Left kidney (tissue), 8 donors: ENCODE measurements at places on chromosomes 1 and 21.

DNA sequence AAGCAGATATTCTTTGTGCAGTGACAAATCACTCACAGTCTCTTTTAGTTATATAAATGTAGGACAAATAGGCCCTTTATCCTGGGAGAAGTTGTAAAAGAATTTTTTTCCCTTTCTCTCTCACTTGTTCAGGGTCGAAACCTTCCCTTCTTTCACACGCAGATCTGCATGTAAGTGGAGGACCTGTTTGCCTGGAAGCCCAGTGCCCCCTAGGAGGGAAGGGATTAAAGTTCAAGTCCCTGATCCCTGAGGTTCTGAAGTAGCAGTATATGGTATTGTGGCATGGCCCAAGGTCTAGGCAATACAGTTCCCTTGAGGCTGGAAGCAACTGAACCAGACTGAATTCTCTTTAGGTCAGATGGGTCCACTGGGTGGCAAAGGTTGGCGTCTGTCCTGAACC, 48.6 kb upstream of the PTGFRN start:
- DNase-seq, result no peak

GRCh38 chr1:2428490-2428889, 16.1 kb upstream of the PEX10 start:
- DNase-seq, result no peak

DNA sequence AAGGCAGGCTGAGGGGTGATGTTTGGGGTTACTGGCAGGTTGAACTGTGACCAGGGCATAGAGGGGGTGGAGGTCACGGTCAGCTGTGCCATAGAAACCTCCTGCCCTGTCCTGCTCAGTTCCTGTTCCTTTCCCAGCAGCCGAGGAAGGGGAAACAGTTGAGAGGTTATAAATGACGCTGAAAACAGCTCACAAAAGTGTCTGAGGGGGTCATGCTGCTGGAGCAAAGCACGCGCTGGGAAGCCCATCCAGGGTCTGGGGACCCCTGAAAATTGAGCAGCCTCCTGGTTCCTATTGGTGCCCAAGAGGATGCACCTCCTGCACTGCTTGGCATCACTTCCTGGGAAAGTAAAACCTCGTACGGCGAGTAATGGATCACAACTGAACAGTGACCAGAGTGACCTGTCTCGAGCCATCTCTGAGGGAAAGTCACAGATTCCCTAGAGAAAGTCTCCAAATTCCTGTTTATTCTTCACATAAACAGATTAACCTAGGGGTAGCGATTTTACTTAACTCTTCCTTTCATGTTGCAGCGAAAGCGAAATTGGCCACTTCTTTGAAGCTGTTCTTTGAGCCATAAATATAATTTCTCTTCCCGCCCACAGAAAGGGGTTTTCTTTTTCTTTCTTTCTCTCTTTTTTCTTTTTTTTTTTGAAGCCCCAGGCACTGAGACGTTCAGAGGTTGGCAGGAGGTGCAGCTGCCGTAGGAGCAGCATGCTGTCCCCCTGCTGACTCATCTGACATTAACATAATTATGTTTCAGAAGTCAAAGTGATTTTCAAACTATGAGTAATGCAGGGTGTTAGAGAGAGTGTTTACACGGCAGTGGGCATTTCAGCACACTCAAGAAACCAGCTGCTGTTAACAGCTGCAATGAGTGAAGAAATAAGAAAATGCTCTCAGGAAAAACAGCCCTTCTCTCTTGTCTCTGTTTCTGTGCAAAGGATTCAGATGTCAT, 41.8 kb upstream of the ATF3 start:
- DNase-seq, result peak; percentile 32

- no peak for DNase-seq
These were observed 443.0 kb downstream of the PTPRU start for GRCh38 chr1:29679316-29679715.

DNA sequence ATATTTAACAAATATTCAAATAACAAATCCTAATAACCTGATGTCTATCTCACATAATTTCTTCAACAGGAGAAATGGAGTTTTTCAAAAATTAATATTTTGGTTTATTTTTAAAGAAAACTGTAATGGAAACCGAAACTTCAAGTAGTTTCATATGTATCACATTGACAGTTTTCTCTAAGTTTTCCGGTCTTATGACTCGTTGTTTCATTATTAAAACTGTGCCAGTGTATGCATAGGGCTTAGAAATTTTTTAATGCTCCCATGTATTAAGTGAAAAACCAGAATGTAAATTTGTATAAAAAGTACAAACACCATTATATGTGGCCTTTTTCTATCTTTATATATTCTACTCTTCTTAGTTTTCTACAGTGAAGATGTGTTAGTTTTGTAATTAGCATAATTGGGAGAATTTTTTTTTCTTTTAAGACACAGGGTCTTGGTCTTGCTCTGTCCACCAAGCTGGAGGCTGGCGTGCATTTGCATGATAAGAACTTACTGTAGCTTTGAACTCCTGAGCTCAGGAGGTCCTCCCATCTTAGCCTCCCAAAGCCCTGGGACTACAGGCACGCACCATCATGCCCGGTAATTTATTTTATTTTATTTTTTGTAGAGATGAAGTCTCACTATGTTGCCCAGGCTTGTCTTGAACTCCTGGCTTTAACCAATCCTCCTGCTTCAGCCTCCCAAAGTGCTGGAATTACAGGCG, 43.9 kb upstream of the SAMSN1 start:
- DNase-seq, result no peak

DNA sequence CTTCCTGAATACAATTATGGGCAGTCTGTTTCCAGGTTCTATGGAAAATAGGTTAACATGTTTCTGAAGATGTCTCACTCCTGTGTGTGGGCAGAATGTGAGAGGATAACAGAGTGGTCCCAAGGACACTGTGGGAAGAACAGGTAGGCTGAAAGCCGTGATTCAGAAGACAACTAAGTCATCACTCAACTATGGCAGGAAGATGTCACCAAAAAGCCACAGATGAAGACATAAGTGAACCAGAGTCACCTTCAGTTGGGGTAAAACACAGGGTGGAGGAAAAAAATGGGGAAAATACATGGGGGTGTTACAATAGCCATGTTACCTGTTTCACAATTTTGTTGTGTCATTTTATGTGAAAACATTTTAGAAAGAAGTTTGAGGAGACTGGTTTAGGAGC, 75.1 kb downstream of the UCHL5 start:
- no peak for DNase-seq

- DNase-seq, result no peak
These were observed 14.5 kb upstream of the CBR3 start for GRCh38 chr21:36120304-36120888.

DNA sequence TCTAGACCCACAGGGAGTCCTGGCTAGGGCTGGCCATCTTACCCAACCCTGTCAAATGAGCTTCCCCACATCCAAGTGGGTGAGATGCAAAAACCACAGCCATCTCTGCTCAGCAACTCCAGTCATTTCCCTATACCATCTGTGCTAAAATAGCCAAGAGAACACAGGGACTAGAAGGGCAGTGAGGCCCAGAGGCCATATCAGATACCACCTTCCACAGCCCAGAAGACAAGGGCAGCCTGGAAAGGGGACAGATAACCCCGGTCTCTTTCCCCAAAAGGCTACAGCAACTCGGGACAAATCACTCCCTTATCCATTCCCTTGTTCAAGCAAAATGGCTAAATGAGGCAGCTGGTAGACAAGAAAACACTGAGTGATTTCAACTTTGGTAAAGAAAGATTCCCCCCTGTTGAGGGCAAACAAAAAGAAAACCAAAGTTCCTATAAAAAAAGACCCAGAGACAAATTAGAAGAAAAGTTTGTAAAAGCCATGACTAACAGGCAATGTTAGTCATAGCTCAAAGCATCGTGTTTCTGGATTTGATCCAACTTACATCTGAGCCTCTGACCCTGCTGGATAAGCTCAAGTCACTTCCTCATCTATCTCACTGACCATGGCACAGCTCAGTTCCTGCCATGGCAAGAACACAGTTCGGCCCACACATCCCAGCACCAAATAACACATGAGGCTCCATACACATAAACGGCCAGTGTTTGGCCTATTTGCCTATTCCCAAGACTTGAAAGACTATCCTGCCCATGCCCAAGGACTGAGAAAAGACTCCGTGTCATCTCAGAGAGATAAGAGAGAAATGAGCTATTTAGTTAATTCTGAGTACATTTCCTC, 3.1 kb downstream of the LAMB3 start:
- DNase-seq, result no peak

DNA sequence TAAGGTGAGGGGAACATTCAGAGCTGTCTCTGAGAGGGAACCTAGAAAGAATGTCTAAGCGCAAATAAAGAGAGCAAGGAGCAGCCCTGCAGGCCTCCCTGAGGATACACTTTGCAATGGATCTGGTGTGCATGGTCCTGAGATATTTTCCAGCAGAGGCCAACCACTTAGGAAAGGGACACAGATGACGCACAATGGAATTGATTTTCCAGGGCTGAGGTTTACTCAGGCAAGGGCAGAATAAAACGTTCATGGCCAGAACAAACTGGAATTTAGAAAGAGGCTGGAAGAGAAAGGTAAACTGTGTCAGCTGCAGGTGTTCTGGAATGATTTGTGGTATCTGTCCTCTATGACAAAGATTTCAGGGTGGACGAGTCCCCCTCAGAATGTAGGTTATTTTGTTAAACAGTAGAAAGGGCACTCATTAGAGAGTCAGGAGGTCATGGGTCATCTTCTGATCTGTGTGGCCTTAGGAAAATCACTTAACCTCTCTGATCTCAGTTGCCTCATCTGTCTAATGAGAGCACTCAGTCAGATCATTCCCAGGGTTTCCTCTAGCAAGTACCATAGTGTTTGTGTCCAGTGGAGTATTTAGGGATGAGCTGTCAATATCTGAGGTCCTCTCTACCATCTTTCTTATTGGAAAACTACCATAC, 61.8 kb upstream of the PGBD5 start:
- no peak for DNase-seq

DNA sequence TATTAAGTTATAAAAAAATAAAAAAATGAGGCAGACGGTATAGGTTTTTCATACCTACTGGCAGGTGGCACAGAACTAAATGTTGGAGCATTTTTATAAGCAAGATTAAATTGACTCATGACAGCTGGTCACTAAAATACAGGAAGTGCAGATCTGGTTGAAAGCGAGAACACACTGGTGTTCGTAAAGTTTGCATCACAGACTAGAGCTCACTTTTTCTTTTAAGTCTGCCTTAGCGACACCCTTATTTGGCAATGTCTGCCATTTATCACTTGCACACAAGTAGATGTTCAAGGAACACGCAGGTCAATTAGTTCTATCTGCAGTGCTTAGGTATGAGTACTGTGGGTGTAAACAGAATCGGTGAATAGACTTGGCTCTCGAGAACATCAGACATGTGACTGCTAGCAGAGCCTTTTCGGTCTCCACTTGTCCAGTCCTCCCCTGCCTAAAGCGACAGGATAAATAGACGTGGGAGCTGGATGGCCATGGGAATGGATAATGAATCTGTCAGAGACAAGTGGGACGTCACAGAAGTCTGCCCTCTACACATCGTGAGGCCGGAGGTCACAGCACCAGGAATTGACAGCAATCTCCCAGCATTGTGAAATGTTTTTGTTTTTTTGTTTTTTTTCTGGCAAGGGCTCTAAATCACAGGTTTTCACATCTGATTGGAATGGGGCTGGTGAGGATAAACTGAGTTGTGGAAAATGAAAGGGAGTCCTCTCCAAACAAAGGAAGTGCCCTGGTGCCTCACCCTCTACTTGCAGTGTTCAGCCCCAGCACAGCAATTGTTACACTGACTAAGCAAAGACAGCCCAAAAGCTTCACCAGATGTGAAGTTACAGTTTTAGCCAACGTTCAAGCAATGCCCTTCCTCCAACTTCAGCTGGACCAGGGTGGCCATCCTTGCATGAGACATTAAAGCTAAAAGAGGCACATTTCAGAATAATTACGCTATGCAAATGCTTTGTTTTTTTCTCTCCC, 248.9 kb downstream of the NTNG1 start:
- no peak for DNase-seq

DNA sequence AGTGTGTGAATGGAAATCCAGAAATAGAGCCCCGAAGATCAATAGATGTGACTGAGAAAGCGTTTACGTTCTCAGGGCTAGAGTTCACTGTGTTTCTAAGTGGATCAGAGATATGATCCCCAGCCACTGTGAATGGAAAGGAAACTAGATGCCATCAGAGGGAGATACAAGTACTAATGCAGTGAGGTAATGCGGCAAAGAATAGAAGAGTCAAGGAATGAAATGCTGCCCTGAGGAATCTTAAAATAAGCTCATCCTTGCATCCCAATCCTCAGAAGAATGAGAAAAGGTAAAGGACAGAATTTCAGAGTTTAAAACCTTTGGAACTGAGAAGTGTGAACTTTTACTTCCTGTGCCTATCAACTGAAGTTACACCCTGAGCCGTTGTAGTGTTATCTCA, 165.5 kb upstream of the ESRRG start:
- no peak for DNase-seq

GRCh38 chr1:208312706-208313105, 68.5 kb upstream of the PLXNA2 start:
- DNase-seq, result no peak

- DNase-seq, result no peak
These were observed 9.3 kb upstream of the DCAF6 start for GRCh38 chr1:167927046-167927754.

DNA sequence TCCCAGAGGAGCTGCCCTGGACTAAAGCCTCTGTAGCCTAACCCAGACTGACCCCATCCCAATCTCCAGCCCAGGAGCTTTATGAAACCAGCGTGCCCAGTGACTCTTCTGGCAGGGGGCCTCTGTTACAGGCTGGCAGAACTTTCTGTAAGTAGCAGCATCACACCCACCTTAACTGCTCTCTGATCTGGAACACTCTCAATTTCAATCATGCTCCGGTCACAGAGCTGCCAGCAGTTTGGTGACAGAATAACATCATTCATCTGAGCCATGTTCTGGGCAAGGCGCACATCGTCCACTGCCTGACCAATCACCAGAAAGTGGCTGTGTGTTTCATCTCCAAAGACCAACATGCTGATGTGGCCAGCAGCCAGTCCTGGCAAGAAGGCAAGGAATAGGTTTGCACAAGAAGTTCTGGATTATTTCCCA, 14.7 kb downstream of the ADCY10 start:
- DNase-seq, result no peak

GRCh38 chr1:200438911-200439310, 29.1 kb upstream of the ZNF281 start:
- DNase-seq, result no peak

GRCh38 chr1:231761252-231761651, 134.7 kb downstream of the DISC1 start:
- no peak for DNase-seq

DNA sequence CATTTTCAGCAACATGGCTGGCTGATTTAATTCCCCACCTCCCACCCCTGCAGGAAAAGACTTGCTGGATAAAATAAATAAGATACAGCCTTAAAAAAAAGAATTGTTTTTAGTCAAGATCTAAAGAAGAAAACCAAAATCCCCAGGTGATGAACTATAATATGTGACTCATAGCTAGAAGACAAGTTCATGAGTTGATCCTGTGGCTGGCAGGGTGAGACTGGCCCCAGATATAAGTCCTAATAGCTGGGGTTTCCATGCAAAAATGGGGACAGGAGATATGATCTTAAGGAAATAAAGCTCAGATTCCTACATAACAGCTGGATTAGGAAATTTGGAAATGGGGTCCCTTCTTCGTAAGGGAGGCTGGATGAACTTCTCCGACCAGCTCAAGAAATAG, 21.9 kb upstream of the RGSL1 start:
- no peak for DNase-seq

GRCh38 chr1:86998280-86998679, 83.8 kb downstream of the HS2ST1 start:
- DNase-seq, result no peak
